Astrocyte of the cerebellum (primary cell): ENCODE measurements at places on chromosomes 3 and 15.

DNA sequence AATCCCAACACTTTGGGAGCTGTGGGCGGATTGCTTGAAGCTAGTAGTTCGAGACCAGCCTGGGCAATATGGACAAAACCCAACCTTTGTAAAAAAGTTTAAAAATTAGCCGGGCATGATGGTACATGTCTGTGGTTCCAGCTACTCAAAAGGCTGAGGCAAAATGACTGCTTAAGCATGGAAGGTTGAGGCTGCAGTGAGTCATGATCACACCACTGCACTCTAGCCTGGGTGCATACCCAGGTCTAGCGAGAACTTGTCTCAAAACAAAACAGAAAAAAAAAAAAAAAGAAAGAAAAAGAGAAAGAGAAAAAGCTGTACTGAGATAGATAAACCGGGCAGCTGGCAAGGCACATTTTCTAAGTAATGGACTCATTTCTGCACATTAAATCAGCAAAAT, 10.6 kb downstream of the ARPP19 start:
- peak; percentile 18 for DNase-seq

GRCh38 chr3:45319996-45320305, 68.4 kb upstream of the LARS2 start:
- no peak for DNase-seq

GRCh38 chr3:70182166-70182565, 130.3 kb downstream of the MDFIC2 start:
- DNase-seq, result no peak

- DNase-seq, result no peak
These were observed 298.3 kb downstream of the LRRC3B start for GRCh38 chr3:26920646-26921478.

- DNase-seq, result no peak
These were observed 345.9 kb downstream of the FOXP1 start for GRCh38 chr3:71237672-71238071.

DNA sequence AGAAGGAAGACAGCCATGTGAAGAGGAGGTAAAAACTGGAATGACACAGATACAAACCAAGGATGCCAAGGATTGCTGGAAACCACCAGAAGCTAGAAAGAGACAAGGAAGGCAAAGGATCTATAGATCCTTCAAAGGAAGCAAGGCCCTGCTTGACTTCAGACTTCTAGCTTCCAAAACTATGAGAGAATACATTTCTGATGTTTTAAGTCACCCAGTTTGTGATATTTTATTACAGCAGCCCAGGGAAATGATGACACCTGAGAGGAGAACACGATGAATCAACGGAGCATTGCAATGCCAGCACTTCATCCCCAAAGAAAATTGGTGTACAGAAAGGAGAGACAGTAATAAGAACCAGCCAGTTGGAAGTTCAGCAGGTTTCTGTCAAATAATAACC, 116.3 kb downstream of the MAGI1 start:
- DNase-seq, result no peak

DNA sequence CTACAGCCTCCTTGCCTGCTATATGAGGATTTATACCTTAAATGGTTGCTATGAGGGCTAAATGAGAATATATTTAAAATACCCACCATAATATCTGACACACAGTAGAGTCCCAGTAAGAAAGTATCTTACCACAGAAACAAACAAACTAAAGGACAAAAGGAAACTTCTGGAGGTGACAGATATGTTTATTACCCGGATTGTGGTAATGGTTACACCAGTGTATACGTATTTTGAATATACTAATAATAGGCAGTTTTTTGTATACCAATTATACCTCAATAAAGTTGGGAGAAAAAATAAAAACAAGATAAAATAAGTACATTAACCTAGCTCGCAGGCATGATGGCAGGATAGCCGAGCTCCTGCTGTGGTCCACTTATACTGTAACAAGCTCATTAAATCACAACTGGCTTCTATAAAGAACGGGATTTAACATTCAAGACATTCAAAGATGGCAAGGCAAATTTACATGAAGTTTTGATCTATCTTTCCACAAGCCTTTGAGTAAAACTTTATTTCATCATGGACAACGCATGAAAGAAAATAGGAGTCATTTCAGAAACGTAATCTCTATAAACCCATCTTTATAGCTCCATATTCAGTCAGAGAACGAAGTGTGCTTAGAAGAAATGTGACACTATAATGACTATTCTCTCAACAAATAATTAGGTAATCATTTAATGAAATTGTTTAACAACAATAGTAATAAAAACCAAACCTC, 1.5 kb downstream of the RPN1 start:
- DNase-seq, result no peak

DNA sequence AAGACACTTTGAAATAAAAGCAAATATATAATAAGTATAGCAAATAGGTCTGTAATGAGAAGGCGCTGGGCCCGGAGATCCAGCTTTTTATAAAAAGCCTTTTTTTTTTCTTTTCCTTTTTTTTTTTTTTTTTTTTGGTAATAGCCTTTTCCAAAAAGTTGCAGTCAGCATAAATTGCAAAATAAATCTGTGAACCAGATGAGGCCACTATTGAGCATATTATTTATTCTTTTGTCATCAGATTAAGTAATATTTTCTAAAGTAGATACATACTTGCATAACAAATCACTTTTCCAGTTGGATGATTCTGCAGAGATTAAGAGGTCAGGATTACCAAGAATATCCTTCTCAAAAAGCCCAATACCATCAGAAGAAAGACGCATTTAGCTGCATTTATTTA, 24.9 kb downstream of the FMN1 start:
- no peak for DNase-seq
